Large intestine (tissue), 12 donors: ENCODE measurements at places on chromosomes 4 and X. TPM values are rescaled to one million over a fixed set of nuclear protein-coding genes. Genes with fewer than 3 reads are reported as not detected.

GRCh38 chr4:2789351-2789750 lies 3.5 kb upstream of the SH3BP2 start:
- peaks cover 27% of the 10 kb centered on the region for H3K4me1 ChIP-seq
- DNase-seq = no peak
- no peaks in the 10 kb centered on the region for H3K27me3 ChIP-seq
- no peak overlapping the region for H3K27ac ChIP-seq

GRCh38 chr4:93960450-93960849 lies 131.9 kb downstream of the ATOH1 start:
- no peaks in the 10 kb centered on the region for H3K4me1 ChIP-seq
- H3K4me3 ChIP-seq = no peak overlapping the region
- DNase-seq = no peak
- H3K27ac ChIP-seq = no peak overlapping the region
- H3K36me3 ChIP-seq = no peaks in the 10 kb centered on the region

DNA sequence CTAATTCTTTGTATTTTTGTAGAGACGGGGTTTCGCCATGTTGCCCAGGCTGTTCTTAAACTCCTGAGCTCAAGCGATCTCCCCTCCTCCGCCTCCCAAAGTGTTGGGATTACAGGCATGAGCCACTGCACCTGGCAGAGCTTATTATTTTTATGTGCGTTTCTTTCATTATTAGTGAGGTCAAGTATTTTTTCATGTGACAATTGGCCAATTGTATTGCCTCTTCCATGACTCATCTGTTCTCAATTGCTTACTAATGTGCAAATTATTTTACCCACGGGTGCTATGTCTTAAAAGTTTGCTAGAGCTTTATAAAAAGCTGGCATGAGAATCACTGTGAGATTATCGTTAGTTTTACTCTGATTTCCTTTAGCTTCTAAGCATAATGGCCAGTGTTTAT lies 13.0 kb upstream of the ARX start:
- H3K4me1 ChIP-seq = no peaks in the 10 kb centered on the region
- H3K4me3 ChIP-seq = no peak overlapping the region
- H3K27ac ChIP-seq = no peak overlapping the region
- peaks cover 28% of the 10 kb centered on the region for H3K27me3 ChIP-seq
- no peak for DNase-seq

GRCh38 chrX:50471390-50471789 lies 765 bp upstream of the DGKK start:
- peaks cover 59% of the 10 kb centered on the region for H3K27me3 ChIP-seq
- no peaks in the 10 kb centered on the region for H3K4me1 ChIP-seq
- no peak overlapping the region for H3K27ac ChIP-seq

DNA sequence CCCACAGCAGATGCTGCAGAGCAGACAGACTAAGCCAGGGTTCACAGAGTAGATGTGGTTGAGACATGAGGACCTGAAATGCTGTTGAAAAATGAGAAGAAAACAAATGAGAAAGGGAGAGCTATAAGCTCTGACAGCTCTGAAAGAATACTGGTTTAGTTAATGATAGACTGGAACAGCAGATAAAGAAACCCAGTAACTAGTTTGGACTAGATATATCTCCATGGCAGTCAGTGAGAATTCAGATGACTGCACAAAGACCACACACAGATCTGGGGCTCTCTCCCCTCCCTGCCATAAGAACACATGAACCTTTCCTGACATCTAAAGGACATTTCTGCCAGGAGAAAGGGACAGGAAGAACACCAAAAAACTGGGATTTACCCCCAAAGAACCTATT lies 8.2 kb downstream of the NAA11 start:
- no peak for DNase-seq
- no peaks in the 10 kb centered on the region for H3K4me1 ChIP-seq
- H3K27me3 ChIP-seq = no peaks in the 10 kb centered on the region
- H3K27ac ChIP-seq = no peak overlapping the region

H2BW2 gene
- polyA plus RNA-seq = not detected

OTUD6A gene
- not detected for polyA plus RNA-seq
